ENCODE measurements at places on chromosomes 7 and 10.

DNA sequence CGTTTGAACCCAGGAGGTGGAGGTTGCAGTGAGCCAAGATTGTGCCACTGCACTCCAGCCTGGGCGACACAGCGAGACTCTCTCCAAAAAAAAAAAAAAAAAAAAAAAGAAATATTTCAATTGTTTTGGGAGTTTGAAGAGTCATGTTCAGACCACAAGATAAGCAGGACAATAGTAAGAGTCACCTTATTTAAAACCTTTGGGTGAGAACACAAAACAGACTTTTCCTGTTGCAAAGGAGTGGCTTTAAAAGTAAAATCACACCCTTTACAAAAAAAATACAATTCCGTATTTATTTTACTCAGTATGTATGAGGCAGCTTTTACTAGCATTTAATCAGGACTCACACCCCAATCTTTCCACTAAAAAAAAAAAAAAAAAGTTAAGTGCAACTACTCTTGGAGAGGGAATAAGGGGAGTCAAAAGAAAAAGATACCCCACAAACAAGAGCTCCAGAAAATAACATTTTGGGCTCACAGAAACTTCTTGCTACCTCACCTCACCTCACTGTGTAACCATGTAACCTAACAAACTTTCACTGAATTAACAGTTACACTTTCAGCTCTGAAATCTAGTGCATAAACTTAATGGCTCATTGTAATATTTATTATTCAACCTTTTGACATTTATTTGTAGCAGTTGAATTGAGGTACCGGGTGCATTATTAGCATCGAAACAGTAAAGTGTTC is 11.2 kb downstream of the SKIDA1 start:
- no peak for DNase-seq

DNA sequence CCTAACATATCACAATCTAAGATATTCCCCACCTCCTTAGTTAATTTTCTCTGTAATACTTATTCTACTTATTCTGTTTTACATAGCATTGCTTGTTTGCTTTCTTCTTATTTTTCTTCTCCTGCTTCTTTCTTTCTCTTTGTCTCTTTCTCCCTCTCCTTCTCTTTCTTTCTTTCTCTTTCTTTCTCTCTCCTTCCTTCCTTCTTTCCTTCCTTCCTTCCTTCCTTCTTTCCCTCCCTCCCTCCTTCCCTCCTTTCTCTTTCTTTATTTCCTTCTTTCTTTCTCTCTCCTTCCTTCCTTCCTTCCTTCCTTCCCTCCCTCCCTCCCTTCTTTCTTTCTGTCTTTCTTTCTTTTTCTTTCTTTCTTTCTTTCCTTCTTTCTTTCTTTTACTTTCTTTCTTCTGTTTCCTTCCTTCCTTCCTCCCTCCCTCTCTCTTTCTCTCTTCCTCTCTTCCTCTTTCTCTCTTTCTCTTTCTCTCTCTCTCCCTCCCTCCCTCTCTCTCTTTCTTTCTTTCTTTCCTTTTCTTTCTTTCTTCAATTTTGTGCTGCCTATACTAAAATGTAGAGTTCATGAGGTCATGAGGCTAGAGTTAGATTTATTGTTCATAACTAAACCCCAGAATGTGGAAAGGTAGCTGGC is 445.4 kb downstream of the GATA3 start:
- DNase-seq: no peak

DNA sequence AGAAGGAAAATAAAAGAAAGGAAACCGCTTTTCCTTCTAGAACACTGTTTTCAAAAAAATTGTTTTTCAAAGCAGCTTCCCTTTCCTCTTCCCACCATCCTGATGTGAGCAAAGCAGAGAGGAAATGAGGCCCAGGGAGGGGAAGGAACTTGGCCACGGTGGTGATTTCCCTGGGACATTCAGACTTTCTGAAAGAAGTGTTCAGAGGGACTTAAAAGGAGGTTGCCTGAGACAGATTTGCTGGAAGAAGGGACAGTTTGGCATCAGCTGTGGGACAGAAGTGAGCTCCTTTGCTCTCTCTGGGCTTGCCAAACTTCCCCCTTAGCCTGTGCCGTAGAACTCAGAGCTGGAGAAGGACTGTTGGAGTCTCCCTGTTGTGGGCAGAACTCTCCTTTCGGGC is 30.3 kb downstream of the ADCYAP1R1 start:
- no peak for DNase-seq

DNA sequence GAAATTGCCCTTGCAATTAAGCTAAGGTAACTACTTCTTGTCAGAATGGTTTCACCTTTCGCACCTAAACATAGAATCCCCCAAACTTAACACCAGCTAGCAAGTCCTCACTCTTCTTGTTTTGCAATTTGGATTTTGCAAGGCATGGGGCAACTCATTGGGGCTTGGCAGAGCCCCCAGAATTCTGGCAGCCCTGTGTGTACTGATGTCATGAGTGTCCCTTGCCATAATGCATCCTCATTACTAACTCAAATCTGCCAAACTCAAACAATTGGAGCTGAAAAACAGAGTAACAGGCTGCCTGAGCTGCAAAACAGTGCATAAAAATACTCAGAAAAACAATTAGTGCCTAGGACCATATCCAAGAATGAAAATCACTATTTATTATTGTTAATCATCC is 7.9 kb upstream of the XPNPEP1 start:
- peak; percentile 7 for DNase-seq

DNA sequence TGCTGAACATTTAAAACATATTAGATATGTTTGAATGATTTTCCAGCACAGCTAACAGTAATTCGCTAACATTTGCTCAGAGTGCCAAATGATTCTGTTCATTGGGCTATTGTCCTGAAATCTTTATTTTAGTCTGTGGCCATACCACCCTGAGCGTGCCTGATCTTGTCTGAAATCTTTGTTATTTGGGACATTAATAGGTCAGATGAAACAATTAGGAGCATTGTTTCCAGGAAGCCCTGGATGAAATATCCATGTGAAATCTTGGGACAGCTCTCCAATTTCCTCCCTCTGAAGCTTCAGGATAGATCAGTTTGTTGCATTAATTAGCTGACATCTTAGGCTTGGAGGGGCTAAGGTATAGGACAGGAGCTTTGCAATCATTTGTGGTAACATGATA is 512.0 kb downstream of the KIF20B start:
- no peak for DNase-seq

GRCh38 chr10:49739426-49739825 is 22.7 kb downstream of the OGDHL start:
- no peak for DNase-seq

- no peak for DNase-seq
These were observed 612.2 kb downstream of the TYW1 start for GRCh38 chr7:67608806-67609205.

- DNase-seq: no peak
These were observed 11.7 kb downstream of the TMEM254 start for GRCh38 chr10:80090121-80090520.

- DNase-seq: no peak
These were observed 24.3 kb downstream of the GRID2IP start for GRCh38 chr7:6526997-6527378.

DNA sequence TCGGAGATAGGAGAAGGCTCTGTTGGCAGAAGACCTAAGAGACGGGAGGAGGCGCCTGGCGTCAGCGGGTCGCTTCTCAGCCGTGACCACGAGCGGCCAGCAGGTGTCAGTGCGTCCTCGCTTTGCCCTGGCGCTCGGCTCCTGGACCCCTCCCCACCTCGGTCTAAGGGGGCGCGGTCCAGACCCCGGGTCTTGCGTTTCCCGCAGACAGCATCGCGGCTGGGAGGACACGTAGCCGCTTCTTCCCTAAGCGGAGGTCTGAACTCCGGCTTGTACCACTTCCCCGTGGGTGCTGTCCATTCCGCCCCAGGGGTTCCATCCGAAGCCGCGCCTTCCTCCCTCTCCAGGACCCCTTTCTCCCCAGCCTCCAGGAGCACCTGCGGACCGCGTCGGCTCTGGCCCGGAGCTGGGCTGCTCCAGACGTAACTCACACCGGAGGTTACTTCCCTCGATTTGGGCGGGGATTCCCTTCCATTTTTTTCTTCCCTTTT is 593 bp upstream of the ADRA2A start:
- peak; percentile 52 for DNase-seq

GRCh38 chr7:101167645-101168411 is 2.5 kb upstream of the VGF start:
- DNase-seq: no peak
